ENCODE measurements at places on chromosomes 12 and 14.

DNA sequence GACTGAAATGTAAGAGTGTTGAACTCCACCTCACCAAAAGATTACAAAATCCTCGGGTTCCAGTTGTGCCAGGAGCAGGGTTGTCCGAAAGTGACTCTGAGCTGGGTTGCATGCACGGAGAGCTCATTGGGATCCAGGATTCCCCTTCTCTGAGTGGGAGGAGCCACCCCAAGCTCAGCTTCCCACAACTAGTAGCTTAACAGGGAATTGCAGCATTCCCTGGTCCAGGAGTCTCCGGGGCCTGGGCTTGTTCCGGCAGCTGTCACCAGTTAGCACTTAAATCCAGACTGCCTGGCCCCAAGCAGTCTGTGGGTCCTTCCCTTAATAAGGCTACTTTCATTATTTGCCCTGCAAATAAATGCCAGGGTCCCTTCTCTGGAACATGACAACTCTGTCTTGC lies 50.1 kb downstream of the CD9 start:
- DNase-seq = no peak

DNA sequence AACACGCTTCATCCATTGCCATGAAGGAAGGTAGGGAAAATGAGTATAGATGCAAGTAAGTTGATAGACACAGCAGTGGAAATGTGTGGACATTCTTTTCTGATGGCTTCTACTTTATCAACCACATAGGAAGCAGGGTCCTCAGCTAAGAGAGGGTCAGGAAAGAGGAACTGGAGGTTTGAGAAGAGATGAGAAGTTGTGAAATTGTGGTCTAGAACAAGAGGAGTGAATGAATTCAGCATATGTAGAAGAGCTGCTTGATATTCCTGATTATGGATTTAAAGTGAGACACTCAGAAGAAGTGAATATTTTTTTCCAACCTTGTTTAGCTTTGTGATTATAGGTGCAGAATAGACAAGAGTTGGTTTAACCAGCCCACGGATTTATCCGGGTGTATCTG lies 128.5 kb downstream of the SLC15A5 start:
- peak; percentile 83 for DNase-seq

GRCh38 chr12:58030566-58031279 lies 89.4 kb downstream of the ATP23 start:
- DNase-seq = no peak

- DNase-seq = no peak
These were observed 216.5 kb upstream of the BTG1 start for GRCh38 chr12:92362126-92362525.

DNA sequence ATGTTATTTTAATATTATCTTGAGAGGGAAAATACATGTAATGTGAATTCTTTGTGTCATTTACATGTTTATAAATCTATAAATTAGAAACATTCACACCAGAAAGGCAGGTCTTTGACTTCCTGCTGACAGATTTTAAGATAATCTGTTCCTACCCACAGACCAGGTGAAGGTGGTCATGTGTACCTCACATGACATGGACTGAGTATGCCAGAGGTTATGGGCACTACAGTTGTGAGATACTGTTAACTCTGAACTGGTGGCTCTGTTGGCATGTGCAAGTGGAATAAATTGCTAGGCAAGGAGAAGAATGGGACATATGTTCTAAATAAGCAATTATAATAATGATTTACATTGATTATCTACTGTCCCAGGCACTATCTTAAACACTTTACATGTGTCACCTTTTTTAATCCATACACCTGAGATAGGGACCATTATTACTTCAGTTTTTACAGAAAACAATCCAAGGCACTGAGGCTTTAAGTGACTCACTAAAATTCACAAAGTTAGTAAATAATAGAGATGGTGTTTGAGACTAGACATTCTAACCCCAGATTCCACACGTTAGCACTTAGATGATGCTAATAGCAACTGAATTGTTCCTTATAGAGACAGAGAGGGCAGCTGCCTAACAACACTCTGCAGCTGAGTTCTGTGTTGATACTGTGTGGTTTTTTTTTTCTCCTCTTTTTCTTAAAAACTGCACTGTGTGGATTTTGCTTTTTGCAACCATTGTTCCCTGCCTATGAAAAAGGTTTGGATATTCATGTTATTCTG lies 23.8 kb downstream of the SLC16A7 start:
- DNase-seq = no peak

DNA sequence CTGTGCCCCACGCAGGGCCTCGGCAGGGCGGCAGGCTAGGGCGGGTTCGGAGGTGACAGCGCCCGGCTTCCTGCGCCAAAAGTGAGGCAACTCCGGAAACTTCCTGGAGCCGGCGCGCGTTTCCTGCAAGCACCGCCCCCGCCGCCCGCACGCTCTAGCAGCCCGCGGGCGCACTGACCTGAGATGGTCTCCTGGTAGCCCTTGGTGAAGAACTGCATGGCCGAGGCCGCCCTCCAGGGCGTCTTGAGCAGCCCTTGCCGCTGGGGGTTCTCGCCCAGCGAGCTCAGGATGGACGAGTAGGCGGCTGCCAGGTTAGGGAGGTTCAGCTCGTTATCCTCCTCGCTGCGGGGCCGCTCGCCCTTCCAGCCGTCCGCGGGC lies 494 bp downstream of the GCH1 start:
- peak; percentile 83 for DNase-seq

DNA sequence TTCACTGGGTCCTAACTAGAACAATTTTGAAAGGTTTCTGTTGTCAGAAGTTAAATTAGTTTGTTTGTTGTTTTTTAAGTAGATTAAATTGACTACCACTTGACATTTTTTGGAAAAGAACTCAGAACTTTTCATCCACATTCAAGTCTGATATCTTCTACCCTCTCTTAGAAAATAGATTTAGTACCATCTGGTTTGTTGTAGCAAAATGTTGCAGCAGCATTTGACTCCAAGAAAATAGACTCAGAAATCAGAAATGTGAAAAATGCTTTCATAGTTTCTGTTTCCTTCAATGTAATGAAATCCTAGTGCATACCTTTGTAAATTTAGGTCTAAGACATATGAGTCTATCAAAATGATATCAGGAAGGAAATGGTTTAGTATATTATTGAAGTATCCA lies 256.3 kb upstream of the CLEC14A start:
- no peak for DNase-seq

GRCh38 chr14:43184540-43184939 lies 1322.5 kb downstream of the FSCB start:
- no peak for DNase-seq

DNA sequence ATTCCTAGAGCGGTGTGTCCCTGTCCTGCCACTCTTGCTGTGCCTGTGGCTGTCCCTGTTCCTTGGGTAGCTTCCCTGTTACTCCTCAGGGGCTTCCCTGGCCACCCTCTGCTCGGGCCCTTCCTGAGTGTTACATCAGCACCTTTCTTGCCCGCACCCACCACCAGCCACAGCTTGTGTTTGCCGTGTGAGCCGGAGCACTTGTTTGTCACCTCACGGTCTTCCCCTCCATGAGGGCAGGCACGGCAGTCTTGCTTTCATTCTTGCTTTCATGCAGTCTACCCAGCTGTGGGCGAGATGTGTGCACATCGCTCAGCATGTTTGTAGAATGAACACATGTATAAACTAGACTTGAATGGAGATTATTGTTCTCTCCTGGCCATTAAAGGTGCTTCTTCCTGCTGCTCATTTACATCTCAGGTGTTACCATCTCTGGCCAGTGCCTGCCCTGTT lies 42.0 kb downstream of the TRAF3 start:
- no peak for DNase-seq

DNA sequence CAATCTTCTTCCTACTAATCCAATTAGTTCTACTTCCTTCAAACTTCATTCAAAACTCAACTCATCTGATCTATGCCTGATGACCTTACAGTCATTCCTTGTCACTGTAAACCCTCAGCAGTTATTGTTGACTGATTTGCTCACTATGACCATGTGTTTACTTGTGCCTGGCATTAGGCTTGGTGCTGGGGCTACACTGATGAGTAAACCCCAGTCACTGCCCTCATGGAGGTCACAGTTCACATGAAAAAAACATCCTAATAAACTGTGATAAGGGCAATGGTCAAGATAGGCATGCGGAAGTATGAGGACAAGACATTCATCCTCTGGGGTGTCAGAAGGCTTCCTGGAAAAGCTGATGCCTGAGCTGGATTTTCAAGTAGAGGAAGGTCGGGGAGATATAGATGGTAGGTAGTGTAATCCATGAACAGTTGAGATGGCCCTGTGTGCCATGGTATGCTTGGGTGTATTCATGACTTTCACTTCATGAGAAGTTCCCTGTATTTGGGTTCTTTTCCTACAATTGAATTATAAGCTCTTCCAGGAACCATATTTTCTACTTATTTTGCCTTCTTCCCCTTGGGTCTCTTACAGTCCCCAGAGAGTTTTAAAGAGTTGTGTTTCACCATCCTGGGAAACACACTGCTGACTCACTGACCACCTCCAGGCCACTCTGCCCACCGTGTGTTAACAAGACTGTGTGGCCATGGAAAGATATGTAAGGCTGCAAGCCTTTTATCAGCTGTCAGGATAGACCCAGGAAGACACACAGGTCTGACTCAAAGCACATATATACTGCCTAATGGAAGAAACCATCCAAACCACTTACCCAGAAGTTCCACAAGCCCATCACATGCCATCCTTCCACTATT lies 38.7 kb upstream of the DUSP6 start:
- DNase-seq = peak; percentile 47

- no peak for DNase-seq
These were observed 328.9 kb downstream of the SEC23A start for GRCh38 chr14:38774162-38774561.

DNA sequence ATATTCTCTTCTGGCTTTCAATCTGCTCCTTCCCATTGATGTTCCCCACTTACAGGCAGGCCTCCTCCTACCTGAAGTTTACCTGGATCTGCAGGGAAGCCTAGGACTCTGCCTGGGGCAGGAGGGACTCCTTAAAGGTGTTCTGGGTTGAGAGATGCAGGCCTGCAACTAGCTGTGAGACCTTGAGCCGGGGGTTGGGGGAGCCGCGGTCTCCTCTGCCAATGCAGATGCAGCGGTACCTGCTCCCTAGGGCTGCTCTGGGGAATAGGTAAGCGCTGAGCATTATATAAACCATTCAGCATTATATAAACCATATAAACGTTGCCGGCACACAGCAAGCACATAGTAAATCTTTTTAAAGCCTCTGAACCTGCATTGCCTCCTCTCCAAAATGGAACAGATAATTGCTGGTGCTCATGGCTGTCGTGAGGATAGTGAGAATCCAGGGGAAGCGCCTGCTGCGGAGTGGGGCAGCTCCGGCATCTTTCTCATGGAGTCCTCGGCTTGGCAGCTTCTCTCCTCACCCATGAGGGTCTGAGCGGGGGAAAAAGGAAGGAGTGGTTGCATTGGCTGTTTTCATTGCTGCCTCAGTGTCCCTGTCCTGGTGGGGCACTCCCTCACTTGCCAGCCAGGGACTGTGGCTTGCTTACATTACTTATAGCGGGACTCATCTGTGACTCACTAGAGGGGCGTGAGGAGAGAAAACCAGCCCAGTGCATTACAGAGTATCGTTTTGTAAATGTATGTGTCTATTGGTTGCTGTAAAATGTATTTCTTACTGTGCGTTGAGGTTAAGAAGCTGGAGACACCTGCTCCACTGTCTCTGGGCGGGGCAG lies 12.5 kb upstream of the KRT80 start:
- DNase-seq = no peak

DNA sequence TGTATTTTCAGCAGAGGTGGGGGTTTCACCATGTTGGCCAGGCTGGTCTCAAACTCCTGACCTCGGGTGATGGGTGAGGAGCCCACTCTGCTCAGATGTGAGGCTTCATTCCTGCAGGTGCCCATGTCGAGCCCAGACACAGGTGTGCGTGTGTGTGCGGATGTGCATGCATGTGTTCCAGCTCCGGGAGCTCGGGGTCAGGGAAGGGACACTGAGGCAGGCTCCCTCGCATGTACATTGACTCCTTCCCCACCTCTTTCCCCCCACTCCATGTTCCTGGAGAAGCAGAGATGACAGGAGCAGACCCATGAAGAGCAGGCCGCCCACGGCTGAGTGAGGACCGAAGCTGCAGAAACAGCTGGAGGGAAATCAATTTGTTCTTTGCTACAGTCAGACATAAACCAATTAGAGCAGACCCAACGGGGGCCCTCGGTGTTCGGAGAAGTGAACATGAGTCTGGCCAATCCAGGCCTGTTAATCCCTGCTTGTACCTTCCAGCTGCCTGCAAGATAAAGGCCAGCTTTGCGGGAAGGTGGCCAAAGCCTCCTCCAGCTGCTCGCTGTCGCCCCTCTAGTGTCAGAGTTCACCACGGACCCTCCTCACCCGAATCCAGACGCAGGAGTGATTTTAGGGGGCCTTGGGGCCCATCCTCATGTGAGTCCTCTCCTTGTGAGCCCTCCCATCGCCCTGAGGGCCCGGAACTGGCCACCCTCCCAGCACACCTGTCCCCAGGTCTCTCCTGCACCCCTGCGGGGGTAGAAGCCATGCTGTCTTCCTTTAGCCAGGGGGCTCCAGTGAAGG lies 321.0 kb upstream of the RTL1 start:
- no peak for DNase-seq

- no peak for DNase-seq
These were observed 69.0 kb upstream of the CAPRIN2 start for GRCh38 chr12:30823764-30824163.

- DNase-seq = peak; percentile 64
These were observed 54.6 kb downstream of the ACTN1 start for GRCh38 chr14:68924186-68925158.

- DNase-seq = no peak
These were observed 119.0 kb upstream of the SLC38A4 start for GRCh38 chr12:46944771-46945170.

GRCh38 chr12:46197883-46198282 lies 71.0 kb downstream of the SLC38A1 start:
- DNase-seq = no peak

DNA sequence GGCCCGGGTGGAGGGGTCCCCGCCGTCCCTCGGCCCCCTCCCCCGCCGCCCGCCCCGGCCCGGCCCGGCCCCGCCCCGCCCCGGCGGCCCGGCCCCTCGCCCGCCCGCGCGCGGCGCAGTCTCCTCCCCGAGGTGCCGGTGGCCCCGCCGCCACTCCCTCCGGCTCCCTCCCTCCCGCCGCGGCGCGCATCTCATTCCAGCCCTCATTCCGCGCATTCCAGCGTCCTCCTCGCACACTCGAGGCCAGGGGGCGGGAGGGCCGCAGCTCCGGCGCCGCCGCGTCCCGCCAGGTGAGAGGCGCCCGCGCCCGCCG lies at the start of gene TEAD4:
TEAD4 (plus strand) TSS at position 206 of the 313 bp plus-strand sequence.
- peak; percentile 41 for DNase-seq

GRCh38 chr12:122518908-122519307 lies 7.8 kb downstream of the RSRC2 start:
- no peak for DNase-seq

GRCh38 chr12:7369274-7369729 lies 65.4 kb downstream of the ACSM4 start:
- no peak for DNase-seq

GRCh38 chr14:24851406-24851805 lies 198.5 kb downstream of the STXBP6 start:
- DNase-seq = no peak

- DNase-seq = no peak
These were observed 460.2 kb downstream of the RAD51B start for GRCh38 chr14:68279777-68280233.

GRCh38 chr12:44403185-44403584 lies 472.9 kb downstream of the NELL2 start:
- DNase-seq = peak; percentile 46
